ENCODE measurements at places on chromosomes 1 and 21. TPM values are rescaled to one million over a fixed set of nuclear protein-coding genes. Genes with fewer than 3 reads are reported as not detected.

Gene PPFIA4
- 45.4 TPM for total RNA-seq

GRCh38 chr1:2474104-2474844, 1.8 kb upstream of the PLCH2 start:
- no peak for DNase-seq

Gene HUNK
- total RNA-seq = 0.81 TPM

Gene LMX1A
- 0.19 TPM for total RNA-seq

DNA sequence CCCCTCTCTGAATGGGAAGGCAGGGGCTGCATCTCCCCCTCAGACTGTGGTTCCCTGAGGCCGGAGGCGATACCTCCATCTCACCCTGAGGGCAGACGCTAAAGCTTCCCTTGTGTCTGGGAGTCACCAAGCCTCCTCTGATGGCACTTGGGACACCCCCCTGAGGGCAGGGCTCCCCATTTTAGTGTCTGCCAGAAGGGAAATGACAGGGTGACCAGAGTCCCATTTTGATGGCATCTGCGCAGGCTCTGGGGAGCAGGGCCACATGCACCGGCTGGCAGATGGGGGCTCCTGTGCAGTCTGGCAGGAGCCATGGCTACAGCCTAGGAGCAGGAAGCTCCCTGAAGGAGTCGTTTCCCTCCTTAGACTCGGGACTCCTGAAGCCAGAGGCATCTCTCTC, 1.7 kb downstream of the S100A2 start:
- no peak for DNase-seq

DNA sequence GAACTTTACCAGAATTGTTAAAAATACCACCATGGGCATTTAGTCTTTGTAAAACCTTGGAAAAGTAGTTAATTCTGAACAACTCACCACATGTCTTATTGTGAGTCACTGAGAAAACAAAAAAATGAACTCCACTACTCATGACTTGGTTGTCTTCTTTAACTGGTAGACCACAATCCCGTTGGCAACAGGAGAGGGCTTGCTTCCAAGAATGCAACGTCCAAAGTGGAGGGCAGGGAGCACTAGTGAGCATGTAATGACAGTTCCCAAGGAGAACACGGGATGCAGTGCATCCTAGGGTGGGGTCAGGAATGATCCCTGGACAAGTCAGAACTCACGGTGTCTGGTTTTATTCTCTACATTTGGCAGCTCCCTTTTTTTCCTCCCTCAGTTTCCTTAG, 15.2 kb upstream of the HMCN1 start:
- no peak for DNase-seq

Gene HPDL
- not detected for total RNA-seq

- peak; percentile 30 for DNase-seq
Measured at GRCh38 chr1:29259802-29260441, 23.6 kb downstream of the PTPRU start.

DNA sequence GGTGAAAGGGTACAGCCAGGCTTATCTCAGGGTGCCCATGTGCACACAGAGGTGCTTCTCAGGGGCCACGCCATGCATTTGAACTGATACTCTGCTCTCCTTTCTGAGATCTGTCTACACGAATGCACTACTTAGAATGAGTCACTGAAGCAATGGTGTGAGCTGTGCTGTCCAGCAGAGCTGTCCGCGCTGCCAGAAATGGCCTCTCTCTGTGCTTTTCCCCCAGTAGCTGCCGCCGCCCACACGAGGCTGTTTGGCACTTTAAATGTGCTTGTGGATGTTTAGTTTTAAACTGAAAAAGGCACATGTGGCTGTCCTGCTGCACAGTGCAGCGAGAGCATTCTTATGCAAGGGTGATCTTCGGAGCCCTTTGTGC, 87.1 kb upstream of the COL6A1 start:
- peak; percentile 46 for DNase-seq

GRCh38 chr1:230074762-230075161, 7.7 kb downstream of the GALNT2 start:
- no peak for DNase-seq

GRCh38 chr1:50343323-50343722, 79.9 kb downstream of the DMRTA2 start:
- no peak for DNase-seq

- DNase-seq = no peak
Measured at GRCh38 chr1:171595324-171595723, 26.7 kb upstream of the MYOCOS start.

- DNase-seq = peak; percentile 66
Measured at GRCh38 chr1:226912587-226913176, 27.4 kb upstream of the COQ8A start.

DNA sequence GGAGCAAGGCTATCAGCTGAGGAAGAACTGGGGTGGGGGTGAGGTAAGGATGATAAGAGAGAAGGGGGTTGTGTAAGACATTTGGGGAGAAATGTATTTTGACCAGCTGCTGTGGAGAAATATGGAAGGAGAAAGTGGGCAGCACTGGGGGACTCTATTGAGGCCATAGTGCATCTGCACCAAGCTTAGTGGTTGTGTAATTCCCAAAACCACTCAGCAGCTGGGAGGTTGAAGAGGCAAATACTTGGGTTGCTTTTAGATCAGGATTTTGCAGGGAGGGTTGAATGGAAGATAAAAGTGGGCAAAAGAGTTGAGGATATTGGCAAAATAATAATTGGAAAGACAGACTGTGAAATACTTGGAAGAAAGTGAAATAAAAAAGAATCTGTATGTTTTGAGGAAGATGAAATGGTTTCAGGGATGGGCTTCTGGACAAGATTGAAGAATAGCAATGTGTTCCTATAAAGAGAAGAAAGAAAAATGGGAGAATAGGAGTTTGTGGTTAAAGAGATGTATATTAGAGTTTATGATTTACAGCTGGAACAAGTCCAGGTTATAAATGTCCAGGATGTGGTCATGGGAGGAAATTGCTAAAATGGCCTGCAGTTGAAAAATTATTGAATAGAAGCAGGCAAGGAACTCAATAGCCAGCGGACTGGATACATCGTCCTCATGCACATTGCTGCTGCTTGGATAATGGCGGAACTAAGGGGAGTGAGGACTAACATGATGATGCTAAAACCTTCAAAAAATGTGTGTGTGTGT, 162.7 kb downstream of the DNM3 start:
- no peak for DNase-seq

GRCh38 chr1:150513351-150513791, 2.2 kb upstream of the FALEC start:
- DNase-seq = no peak

Gene MYOM3
- 326 TPM for total RNA-seq

- no peak for DNase-seq
Measured at GRCh38 chr1:94919241-94920030, 7.5 kb downstream of the CNN3 start.

GRCh38 chr1:1164701-1165451, 8.8 kb upstream of the TTLL10 start:
- DNase-seq = no peak

Gene NHLH1
- total RNA-seq = not detected

GRCh38 chr1:212401838-212402582, 12.7 kb downstream of the PACC1 start:
- DNase-seq = no peak

DNA sequence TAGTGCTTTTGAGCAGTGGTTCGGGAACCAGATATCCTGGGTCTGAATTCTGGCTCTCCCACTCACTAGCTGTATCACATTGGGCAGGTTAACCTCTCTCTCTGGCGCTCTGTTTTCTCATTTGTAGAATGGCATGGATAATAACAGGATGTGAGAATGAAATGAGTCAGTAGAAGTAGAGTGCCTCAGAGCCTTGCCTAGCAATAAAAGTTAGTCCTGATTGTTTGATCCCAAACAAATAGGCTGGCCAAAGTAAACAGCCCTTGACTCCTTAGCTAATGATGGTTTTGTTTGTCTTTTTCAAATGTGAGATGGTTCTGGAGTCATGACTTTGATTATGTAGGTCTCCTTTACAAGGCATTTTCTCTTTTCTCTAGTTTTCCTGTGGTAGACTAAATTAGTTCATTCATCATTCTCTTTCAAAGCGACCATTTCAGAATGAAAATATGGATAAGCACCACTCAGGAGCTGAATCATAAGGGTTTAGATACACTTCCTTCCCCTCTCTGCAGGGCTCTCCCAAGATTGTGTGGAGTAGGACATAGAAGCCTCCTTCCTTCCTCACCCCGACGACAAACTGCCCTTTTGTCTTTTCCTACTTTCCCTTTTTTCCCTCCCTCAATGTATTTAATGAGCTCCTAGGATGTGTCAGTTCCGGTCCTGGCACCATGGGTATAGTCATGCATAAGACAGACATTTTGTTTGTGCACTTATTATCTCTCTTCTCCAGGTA, 23.1 kb downstream of the KIAA0040 start:
- no peak for DNase-seq

DNA sequence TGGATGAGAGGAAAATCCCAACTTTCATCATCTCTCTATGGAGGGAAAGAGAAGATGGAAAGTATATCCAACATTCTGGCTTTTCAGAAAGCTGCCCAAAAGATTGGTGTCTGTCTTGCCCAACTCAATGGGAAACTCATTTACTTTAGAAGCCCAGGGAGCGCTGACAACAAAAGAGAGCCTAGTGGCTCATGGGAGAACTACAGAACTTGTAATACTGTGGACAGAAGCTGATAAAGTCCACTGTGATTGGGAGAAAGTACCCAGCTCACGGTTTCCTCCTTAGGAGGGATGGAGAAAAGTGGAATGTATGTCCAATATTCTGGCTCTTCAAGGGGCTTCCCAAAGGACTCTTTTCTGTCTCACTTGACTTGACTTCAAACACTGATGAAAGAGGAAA, 66.0 kb downstream of the RGS21 start:
- no peak for DNase-seq

DNA sequence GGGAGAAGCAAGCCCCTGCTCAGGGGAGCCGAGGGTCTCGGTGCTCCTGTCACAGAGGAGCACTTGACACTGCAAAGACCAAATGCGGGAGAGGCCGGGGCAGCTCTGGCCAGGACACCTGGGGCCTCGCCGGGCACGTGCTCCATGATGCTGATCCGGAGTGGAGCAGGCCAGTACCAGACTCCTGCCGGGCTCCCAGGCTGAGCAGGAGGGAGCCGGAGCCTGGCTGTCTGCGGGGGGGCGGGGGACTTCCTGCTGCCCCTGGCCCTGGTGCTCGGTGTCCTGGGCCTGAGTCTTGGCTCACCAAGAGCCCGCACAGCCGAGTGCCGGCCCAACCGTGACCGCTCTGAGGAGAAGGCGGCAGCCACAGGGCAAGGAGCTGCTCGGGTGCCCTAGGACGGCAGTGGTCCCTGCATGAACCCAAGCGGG, 38.5 kb upstream of the TMEM52 start:
- no peak for DNase-seq

- no peak for DNase-seq
Measured at GRCh38 chr1:169527001-169527400, 41.3 kb upstream of the SLC19A2 start.

Gene FAM163A
- not detected for total RNA-seq

Gene LRRC8B
- 5.6 TPM for total RNA-seq

DNA sequence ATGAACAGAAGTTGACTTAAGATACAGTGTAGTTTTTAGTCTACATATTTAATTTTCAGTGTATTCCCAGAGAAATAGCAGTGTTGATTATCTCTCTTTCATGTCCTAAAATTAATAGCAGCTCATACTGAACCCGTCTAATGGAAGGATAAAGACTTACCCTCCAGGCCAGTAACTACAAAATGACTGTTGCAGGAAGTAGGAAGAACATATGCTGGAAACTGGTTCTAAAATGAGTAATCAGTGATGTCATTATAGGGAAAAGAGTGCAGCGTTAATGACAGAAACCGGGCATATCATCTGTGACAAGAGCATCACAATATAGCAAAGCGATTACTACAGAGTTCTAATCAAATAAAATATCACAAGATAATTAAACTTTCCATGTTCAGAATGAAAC, 385.5 kb downstream of the SMYD3 start:
- no peak for DNase-seq

GRCh38 chr1:43947061-43947873, 517 bp downstream of the IPO13 start:
- peak; percentile 59 for DNase-seq

GRCh38 chr1:236766506-236766905, 28.6 kb upstream of the MTR start:
- no peak for DNase-seq

- DNase-seq = no peak
Measured at GRCh38 chr1:36006941-36007500, 76.1 kb downstream of the AGO3 start.

- DNase-seq = no peak
Measured at GRCh38 chr1:46521414-46521813, 30.0 kb downstream of the KNCN start.

Gene NUP133
- 31.4 TPM for total RNA-seq

Gene ZNF593OS
- not detected for total RNA-seq
